Heart left ventricle (tissue), 16 donors: ENCODE measurements at places on chromosomes 1 and 21. TPM values are rescaled to one million over a fixed set of nuclear protein-coding genes. Genes with fewer than 3 reads are reported as not detected.

Gene CFHR3
- not detected for total RNA-seq

GRCh38 chr1:244344001-244344400, 107.7 kb downstream of the ADSS2 start:
- no peak for DNase-seq

GRCh38 chr1:247268390-247269045, 12.6 kb downstream of the VN1R5 start:
- DNase-seq = no peak

Gene NR5A2
- total RNA-seq = 1.4 TPM

Gene GJC2
- 1.8 TPM for total RNA-seq

Gene LACTBL1
- total RNA-seq = not detected

Gene MSH4
- total RNA-seq = 0.32 TPM
